ENCODE measurements at places on chromosomes 2 and 18.

DNA sequence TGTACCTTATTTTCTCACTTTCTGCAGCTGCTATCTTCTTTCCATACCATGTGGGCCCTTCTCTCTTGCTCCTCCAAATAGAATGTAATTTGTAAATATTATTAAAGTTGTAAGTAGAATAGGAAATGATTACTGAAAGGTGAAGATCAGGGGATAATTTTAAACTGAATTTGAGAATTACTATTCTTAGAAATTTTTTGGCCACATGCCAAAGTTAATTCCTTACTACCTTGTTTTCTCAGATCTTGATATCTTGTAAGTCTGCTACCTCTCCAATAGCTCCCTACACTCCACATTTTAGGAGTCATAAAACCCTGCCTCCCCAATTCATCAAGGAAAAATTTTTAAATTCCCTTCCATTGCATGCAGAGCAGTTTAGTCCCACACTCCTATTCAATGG is 442.7 kb downstream of the SATB2 start:
- DNase-seq: no peak

DNA sequence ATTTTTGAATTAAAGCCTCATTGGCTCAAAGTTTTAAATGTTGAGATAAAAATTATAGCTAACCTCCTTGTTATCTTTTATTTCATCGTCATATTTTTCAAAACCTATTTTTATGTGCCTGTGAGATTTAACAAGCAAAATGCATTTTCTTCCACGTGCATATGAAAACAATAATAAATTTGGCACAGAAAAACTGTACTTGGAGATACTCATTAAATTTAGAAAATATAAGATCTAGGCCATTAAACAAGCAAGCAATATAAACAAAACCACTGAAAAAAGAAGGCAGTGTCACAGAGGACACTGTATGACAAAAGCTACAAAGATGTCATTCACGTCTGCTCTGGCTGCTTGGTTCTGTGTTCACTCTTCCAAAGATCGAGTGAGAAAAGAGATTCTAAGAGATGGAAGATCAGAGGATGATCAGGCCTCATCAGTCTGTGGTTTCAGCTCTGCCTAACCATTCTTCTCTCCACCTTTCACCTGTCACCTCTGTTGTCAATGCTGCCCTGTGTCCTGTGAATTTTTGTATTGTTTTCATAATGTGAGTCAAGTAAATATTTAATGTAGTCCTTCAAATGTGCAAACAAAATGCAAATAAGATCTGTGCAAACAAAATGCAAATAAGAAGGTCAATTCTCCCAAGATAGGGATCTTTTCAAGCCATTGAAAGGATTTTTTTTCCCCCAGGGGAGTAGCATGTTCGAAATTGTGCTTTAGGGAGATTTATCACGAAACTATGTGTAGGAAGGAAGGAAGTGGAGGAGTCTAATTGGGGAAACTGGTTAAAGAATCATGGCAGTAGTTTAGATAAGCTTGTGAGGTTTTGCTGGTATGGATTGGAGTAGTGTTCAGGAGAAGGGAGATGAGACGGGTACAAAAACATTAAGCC is 138.7 kb upstream of the RBMS1 start:
- DNase-seq: no peak

GRCh38 chr2:105437708-105438103 is 38.9 kb upstream of the FHL2 start:
- no peak for DNase-seq

- no peak for DNase-seq
These were observed 155.9 kb downstream of the ESCO1 start for GRCh38 chr18:21444465-21445212.

DNA sequence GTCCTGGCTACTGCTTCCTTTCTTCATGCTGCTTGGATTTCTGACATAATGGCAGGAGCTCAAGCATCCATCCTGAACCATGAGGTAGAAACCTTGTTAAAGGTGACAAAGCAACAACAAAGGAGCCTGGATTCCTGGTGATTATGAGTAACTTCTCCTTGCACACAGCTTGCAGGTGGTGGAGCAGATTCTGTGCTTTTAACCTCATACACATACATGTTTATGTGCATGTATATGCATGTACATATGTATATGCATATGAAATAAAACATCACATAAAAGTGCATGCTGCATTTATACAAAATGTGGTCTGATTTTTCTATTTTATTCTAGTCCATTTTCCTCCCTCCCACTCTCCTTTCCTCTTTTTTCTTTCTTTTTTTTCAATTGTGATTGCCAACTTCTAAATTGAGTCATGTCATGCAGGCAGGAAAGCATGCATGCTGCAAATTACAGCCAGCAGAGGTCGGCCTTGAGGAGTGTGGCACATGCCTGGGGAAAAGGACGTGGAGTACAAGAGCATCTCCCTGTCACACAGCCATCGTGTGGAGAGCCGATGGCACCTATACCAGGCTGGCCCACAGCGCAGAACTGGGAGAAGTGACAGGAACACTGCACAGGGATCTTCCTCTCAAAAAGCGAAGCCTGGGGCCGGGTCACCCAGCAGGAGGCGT is 17.9 kb downstream of the LCT start:
- peak; percentile 28 for DNase-seq
